Thymus (tissue), 14 donors: ENCODE measurements at places on chromosomes 4 and X.

DNA sequence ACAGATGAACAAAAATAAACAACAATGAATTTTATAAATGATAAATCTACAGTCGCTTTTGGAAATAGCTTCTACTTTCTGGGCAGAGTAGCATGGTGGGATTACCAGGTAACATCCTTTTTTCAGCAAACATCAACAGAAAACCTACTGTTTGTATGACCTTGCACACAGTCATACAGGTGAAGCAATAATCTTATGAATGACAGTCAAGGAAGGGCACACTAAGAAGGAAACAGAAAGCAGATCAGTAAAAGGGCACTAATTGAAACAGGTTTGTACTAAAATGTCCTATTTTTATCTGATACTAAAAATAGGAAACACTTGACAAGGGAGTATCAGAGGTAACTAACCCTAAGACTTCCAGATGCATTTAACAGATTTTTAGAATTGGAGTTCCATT lies 108.9 kb downstream of the DLG3 start:
- DNase-seq = no peak

GRCh38 chr4:165383591-165384073 lies 4.8 kb downstream of the CPE start:
- no peak for DNase-seq

GRCh38 chr4:73251384-73251783 lies 7.2 kb downstream of the ANKRD17 start:
- DNase-seq = no peak

DNA sequence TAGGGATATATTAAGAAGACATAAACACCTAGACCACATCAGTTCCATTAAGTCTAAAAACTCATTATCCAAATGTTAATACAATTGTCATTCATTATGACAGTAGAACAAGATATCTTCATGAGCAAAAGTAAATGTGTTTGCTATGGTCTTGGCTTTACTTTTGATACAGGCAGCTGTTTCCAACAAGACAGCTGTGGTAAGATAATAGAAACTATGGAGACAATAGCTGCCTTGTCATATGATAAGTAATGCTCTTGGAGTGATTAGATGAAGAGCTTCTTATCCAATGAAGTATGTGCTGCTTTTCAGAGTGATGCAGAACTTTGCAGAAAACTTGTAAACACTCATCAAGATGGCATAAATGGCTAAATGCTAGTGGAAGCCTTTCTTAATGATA lies 1066.0 kb downstream of the FSTL5 start:
- no peak for DNase-seq

- no peak for DNase-seq
These were observed 430.6 kb downstream of the RPA4 start for GRCh38 chrX:97314345-97314744.

- DNase-seq = no peak
These were observed 97.8 kb downstream of the LARP1B start for GRCh38 chr4:128158894-128159293.
